ENCODE measurements at places on chromosomes 2 and 18.

GRCh38 chr18:53935803-53936202 lies 288.7 kb downstream of the MBD2 start:
- no peak for DNase-seq

DNA sequence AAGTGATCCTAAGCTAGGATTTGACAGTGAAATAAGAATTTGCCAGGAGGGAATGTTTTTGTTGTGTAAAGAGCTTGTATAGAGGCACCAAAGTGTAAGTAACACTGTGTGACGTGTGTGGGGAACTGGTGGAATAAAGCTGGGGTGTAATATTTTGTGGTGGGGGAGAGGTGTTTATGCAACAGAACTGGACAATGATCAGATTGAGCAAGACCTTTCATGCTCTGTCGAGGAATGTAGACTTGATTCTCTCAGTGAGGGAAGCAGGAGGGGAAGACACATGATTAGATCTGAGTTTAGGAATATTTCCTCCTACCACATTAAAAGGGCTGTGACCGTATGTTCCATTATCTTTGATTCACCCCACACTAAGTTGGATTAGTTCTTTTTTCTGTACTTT lies 43.6 kb downstream of the EFEMP1 start:
- no peak for DNase-seq

DNA sequence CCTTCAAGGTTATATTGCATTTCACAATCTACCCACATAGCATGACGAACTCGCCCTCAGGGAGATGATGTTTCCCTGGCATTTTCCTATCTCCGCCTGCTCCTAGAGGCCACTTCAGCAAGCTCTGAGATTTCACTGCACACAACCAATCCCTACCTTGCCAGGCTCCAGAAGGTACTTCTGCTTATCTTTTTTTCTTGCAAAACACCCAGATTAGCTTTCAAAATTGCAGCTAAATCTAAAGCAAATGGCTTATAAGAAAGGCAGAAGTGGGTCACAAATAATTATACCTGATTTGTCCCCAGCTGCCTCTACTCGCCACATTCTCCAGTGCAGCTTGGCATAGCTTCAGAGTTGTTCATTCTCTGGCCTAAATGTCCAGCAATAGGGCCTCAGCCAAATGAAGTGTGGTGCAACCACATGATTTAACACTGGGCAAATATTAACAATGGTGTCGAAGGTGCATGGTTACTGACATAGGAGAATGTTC lies 32.4 kb upstream of the MRPL19 start:
- DNase-seq, result no peak

GRCh38 chr2:200689115-200689514 lies 103.3 kb downstream of the AOX1 start:
- DNase-seq, result no peak

- no peak for DNase-seq
These were observed 679.3 kb downstream of the ZEB2 start for GRCh38 chr2:143840601-143841000.

GRCh38 chr2:200185628-200186000 lies 120.9 kb upstream of the SPATS2L start:
- no peak for DNase-seq

- DNase-seq, result no peak
These were observed 169.6 kb upstream of the HAAO start for GRCh38 chr2:42961961-42962360.

GRCh38 chr18:79100944-79101343 lies 31.8 kb downstream of the ATP9B start:
- no peak for DNase-seq
